Iris pigment epithelial cell (primary cell): ENCODE measurements at places on chromosomes 13 and 19.

GRCh38 chr19:51565583-51565982, 5.5 kb upstream of the ZNF175 start:
- DNase-seq, result no peak

DNA sequence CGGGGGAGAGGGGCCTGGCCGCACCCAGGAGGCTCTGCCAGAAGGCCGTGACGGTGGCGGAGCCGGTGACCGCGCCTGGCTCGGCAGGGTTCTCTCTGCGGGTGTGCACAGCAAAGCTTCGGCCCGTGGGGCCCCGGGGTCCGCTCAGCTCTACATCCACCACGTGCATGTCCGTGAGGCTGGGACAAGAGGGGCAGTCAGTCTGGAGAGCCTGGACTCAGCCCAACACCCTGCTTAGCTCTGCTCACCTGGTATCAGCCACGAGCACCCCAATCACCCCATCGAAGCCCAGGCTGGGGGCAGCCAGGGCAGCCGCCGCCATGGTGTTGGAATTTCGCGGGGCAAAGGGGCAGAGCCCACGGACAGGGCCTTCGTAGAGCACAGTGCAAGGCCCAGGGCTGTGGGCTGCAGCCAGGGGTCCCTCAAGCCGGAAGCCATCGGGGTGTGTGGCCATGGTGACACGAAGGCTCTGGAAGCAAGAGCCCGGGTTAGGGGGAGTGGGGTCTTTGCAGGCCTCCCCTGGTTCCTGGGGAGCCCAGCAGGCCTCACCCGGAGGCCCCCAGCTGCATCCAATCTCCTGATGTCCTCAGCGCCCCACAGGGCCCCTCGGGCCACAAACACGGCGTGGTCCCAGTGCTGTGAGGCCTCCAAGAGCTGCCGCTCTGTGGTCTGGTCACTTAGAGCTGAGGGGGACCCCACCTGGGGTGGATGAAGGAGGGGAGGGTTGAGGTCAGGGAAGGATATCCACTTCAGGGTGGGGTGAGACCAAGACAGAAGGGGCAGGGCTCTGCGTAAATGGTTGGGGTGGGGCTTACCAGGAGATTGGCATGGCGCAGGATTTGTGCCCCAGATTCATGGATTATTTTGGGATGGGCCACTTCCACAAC, 1.4 kb downstream of the ASPDH start:
- DNase-seq, result no peak

DNA sequence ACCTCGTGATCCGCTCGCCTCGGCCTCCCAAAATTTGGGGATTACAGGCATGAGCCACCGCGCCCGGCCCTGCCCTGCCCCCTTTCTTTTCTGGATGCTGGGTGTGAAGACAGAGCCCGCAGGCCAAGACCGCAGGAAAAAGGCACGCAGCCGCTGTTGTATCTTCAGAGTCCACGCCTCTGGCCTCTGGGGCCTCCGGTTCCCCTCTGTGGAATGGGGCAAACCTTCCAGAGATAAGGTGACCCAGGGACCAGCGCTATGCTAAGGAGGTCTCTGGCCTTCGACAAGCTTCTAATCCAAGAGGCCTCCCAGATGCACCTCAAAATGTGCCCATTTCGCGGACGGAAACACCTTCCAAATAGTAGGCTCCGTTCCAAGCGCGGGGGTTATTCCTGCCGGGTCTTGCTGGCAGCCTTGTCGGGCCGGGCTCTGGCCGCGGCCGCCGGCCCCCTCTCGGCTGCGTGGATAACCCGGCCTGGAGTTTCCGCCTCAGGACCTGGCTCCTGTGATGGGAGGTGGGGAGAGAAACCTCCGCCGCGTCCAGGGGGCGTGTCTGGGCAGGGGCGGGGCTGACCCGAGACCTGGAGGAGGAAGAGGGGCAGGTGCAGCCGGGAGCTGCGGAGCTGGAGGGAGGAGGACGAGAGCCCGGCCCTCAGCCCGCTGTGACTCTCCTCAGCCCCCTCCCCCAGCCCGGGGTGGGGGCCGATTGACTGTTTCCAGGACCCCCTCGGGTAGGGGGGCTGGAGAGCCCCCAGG, 13.1 kb downstream of the TJP3 start:
- peak; percentile 89 for DNase-seq

- peak; percentile 21 for DNase-seq
These were observed 878 bp upstream of the ADAMTSL5 start for GRCh38 chr19:1513499-1514294.

GRCh38 chr13:73035660-73036059, 23.1 kb upstream of the KLF5 start:
- no peak for DNase-seq

DNA sequence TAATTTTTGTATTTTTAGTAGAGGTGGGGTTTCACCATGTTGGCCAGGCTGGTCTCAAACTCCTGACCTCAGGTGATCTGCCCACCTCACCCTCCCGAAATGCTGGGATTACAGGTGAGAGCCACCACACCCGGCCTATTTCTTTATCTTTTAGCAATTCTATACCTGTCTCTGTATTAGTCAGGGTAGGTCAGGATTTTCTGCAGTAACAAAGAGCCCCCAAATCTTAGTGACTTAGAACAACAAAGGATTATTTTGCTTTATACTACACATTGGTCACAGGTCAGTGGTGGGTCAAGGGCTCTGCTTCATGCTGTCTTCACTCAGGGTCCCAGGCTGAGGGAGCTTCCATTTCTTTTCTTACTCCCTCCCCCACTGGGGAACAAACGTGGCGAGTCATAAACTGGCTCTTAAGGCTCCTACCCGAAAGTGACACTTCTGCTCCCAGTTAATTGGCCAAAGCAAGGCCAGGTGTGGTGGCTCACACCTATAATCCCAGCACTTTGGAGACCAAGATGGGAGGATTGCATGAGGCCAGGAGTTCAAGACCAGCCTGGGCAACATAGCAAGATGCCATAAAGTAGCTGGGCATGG, 6.8 kb downstream of the ITPKC start:
- no peak for DNase-seq

- DNase-seq, result peak; percentile 45
These were observed 75.9 kb downstream of the RAB20 start for GRCh38 chr13:110485604-110486003.

DNA sequence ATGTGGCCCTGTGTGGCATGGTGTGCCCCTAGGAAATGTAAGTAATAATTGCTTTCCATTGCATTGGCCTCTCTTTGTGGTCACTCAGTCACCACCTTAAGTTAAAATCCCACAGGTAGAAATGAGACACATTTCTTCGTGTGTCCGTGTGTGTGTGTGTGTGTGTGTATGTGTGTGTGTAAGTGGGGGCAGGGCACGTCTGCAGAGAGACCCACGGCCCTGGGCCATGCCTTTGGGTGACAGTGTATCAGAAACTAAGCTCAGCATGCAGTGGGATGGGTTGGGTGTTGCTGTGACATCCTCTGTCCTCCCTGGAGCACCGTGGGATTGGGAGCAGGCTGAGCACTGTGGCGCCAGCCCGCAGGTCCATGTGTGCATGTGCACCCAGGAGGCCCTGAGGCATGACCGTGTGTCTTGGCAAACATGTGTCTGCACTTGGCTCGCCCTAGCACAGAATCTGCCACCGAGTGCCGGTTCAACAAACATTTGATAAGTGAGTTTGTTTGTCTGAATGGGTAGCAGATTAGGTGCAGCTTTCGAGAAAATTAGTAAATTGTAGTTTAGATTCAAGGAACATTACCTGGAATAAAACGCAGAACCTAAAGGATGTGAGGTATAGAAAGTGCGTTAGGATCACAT, 91.8 kb downstream of the WTIP start:
- DNase-seq, result no peak

DNA sequence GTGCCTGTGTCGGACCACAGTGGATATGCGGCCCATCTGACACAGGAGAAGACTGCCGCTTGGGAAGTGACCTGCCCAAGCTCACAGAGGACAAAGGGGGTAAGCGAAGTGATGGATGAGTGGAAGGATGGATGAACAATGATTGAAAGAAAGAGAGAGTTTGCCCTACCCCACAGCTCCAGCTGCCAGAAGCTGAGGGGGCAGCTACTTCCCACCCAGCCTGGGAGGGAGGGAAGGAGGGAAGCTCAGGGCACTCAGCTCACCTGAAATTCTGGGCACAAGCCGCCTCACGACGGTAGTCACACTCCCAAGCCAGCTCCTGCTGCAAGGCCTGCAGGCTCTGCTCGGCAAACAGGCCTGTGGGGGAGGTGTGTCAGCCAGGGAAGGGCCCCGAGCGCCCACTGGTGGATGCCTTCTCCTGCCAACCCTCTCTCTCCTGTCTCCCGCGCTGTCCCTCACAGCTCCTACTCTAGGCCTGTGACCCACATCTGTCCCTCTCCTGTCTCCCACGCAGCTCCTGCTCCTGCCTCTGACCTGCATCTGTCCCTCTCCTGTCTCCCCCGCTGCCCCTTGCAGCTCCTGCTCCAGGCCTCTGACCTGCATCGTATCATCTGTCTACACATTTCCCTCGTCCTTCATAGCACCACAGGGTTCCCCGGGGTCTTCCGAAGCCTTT, 12.0 kb upstream of the NUMBL start:
- DNase-seq, result no peak

DNA sequence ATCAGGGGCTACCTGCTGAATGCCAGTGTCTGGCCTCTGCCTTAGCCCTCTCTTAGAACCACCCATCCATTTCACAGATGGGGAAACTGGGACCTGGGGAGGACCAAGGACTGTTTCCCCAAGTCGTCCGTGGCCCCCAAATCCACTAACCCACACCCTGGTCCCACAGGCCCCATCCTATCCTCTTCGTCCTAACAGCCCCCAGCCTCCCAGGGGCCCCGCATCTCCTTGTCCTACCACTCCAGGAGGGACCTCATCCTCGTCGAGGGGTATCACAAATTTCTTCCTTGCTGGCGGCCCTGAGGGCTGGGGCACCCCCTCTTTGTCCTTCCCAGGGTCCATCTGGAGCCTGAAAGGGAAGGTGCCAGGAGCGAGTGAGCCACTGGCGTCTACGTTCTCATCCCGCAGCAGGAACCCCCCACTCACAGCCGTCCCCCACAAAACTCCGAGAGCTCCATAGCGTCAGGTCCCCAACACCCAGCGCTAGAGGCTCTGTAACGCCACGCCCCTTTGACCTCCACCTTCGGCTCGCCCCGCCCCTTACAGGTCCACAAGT, 606 bp downstream of the ERCC1 start:
- DNase-seq, result no peak

- DNase-seq, result no peak
These were observed 178.9 kb downstream of the UGGT2 start for GRCh38 chr13:95874286-95874685.

- no peak for DNase-seq
These were observed 2044.9 kb upstream of the PCDH20 start for GRCh38 chr13:63460462-63461090.

GRCh38 chr13:67049744-67050143, 180.4 kb downstream of the PCDH9 start:
- DNase-seq, result no peak
